ENCODE measurements at places on chromosomes 6 and 20. TPM values are rescaled to one million over a fixed set of nuclear protein-coding genes. Genes with fewer than 3 reads are reported as not detected.

The ID4 gene
- total RNA-seq = 43.5 TPM

The ACTL10 gene
- 2.8 TPM for total RNA-seq

The C4A gene
- 23.1 TPM for total RNA-seq

The POM121L2 gene
- total RNA-seq = not detected

The GMNN gene
- total RNA-seq = 22.2 TPM

The LHFPL5 gene
- not detected for total RNA-seq

The CTCFL gene
- not detected for total RNA-seq

The CLDN20 gene
- not detected for total RNA-seq

The PRDM13 gene
- total RNA-seq = not detected

The SLC17A1 gene
- not detected for total RNA-seq
